Hepatic stellate cell (primary cell): ENCODE measurements at places on chromosomes 3 and 15.

DNA sequence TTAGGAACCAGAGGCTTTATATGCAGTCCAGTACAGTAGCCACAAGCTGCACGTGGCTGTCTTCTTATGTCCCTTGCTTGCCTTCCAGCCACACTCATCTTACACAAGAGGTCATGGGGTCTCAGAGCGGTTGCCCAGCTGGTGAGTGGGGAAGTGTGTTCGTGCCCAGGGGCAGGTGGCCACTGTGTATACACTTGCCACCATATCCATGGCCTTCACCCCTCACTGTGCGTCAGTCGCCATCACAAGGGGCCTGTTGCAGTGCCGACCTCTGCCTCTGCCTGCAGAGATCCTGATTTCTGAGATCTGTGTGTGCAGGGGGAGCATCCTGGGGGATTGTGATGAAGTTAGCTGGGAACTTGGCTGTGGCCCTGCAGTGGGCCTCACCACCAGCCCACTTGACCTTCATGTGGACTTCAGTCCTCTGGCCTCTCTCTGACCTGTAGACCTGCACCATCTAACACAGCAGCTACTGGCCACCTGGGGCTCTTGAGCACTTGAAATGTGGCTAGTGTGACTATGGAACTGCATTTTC lies 43.1 kb upstream of the SACM1L start:
- no peak for DNase-seq

- no peak for DNase-seq
Observed at GRCh38 chr15:100682468-100682867, 80.1 kb downstream of the ASB7 start.

DNA sequence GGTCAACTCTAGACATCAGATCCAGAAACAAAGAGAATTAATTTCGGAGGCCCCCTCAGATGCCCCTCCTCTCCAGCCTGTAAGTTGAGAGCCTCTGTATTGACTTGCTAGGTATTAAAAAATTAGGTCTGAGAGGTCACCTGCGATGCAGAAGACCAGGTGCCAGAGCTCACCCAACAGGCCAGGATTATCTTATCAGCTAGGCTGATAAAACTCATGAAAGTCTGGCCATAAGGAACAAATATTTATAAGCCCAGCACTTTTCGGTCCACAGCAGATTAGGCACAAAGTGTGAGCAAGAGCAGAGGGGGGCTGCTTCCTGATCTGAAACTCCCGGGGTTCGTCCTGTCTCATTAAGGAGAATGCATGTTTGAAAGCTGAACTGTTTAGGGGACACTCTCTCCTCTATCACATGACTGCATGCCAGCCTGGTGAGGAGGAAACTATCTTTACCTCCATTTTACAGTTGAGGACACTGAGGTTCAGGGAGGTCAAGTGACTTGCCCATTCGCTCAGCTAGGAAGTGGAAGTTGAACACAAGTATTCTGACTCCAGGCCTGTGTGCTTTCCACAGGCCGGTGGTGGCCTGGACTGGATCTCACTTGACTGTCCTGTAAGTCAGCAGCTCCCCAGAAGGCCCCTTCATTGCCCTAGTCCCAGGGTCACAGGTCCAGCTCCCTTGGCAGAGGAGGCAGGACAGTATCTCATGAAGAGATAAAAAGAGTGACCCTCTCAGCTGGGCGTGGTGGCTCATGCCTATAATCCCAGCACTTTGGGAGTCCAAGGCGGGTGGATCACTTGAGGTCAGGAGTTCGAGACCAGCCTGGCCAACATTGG lies 39.6 kb upstream of the MAGEF1 start:
- DNase-seq: no peak

DNA sequence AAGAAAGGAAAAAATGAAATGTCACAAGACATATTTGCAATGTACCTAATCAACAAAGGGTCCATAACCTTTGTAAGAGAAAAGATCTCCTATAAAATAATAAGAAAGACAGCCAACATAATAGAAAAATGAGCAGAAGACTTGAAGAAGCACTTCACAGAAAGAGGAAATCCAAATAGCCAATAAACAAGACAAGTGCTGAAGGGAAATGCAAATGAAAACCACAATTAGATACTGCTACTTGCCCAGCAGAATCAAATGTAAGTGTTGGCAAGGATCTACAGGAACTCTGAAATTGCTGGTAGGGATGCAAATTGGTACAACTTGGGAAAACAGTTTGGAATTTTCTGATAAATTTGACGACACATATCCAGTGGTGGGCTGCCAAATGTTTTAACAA lies 15.1 kb upstream of the TOPAZ1 start:
- DNase-seq: no peak

DNA sequence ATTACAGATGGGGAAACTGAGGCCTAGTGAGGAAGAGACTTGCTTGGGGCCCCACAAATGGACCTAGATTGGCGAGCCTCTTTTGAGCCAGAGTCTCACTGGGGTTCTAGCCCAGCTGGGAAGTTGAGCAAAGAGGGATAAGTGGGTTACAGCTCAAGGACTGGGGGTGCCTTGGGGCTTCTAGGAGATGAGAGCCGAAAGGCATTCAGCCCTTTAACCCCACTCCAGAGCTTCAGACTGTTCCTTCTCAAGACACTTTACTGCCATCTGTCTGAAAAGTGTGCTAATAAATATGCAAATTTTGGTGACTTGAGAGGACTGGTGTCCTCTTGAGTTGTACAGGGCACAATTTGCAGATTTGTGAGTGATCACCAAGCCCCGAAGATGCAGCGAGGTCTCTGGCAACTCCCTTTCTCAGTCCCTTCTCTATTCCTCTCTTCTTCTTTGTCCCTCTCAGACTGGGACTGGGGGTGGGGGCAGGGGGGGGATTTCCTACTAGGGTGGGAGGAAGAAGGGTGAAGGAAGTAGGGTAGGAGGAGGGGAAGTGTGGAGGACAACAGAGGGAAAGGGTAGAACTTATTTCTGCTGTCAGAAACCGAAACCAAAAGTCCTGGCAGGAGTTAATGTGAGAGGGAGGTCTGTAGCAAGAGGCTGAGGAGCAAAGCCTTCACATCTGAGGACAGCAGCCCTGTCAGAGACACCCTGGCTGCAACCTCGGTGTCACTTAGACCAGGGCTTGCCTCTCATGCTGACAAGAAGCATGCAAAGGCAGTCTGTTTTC lies 16.2 kb upstream of the ANKDD1A start:
- peak; percentile 62 for DNase-seq

DNA sequence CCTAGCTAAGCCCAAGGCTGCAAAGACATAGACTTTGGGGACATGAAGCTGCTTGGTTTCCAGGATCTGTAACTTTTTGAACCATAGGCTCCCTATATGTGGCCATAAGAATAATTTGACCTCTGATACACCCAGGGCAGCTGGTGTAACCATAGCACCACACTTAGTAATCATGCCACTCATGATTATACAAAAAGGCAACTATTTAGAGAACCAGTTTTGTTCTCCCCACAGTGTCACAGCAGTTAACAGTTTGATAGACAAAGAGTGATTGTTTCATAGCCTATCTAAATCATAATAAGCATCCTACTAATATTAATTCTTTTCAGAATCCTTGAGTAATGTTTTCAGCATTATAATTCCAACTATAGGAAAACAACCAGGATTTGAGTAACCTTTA lies 334.9 kb downstream of the NEK10 start:
- no peak for DNase-seq

DNA sequence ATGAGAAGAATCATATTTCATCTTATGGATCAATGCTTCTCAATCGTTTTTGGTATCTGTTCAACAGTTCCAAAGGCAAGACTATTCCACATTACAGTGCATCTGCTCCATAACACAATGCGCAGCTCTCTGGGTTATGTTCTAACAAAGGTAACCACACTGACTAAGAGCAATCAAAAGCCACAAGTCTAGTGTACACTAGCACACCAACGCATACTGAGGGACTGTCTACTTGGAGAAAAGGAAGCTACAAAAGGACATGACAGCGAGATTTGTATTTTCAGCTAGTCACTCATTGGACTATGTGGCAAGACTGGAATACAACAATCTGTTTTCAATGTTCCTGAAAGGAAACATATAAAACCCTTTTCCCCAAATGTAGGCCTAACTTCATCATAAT lies 35.8 kb downstream of the SETD2 start:
- no peak for DNase-seq

DNA sequence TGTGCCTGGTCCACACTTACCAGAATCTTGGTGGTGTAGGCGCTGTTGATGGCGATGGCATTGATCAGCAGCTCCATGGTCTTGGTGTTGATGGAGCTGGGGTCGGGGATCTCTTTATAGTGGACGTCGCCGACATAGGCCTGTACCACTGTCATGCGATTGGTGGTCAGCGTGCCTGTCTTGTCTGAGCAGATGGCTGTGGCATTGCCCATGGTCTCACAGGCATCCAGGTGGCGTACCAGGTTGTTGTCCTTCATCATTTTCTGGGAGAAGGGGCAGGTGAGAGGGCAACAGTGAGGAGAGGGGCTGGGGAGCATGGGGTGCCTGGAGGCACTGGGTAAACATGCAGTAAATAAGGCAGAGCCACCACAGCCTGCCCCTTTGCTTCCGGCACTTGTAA lies 50.9 kb upstream of the SEC13 start:
- no peak for DNase-seq
